Body of pancreas (tissue), 4 donors: ENCODE measurements at places on chromosomes 1 and 21.

DNA sequence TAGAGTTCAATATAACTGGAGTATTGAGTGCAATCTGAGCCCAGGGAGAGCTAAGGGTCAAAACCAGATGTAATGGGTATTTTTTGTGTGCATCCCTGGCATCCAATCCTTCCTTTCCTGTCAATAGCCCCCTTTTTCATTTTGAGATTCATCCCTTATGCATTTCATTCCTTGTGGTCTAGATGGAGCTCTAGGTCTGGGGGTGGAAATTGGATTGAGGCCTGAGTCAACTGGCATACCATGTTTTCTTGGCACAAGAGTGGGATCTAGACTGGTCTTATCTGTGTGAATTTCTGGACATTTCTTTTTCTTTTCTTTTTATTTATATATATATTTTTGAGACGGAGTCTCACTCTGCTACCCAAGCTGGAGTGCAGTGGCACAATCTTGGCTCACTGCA is 67.3 kb upstream of the RAB3GAP2 start:
- no peak for DNase-seq

DNA sequence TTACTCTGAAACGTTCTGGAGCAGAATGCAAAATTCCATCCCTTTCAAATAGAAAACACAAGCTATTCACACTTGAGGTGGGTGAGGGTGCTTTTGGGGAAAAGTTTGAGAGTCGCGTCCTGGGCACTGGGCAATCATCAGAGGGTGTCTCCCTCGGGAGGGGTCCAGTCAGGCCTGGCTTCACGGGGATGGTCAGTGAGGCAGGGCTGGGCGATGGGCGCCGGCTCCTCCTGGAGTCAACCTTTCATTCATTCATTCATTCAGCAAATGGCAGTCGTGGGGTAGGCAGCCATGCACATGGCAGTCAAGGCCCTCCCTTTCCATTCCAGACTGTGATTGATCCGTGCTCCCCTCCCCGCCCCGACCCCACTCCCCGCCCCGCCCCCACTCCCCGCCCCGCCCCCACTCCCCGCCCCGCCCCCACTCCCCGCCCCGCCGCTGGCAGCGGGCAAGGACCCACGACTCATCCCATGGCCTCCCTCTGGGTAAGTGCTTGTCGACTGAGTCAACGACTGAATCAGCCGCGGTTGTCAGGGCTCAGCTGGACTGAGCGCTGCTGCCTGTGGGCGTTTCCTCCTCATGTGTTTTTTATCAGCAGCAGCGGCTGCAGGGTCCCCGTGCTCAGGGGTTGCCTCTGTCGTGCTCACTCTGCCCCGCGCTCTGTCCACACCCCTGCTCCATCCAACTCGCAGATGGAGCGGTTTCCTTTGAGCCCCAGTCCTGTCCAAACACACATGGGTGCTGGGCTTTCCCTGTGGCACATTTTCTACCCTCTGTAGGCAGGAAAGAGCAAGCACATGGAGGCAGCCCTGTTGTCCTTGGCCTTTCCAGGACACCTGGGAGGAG is 12.5 kb upstream of the SPSB1 start:
- no peak for DNase-seq

DNA sequence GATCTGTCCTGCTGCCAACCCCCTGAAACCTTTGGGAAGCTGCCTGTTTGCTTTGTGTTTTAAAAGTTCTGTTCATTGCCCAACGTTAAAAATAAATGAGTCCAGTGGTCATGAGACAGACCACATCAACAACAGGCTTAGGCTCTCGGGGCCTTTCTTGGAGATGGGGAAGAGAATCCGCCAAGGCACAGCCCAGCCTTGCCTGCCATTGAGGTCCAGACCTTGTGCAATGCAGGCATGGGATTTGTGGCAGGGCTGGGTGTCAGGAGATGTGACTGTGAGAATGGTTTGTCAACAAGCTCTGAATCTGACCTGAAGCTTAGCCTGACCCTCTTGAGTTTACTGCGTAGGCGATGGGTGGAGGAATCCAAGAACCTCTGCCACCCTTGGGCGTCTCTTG is 4.2 kb downstream of the SPSB1 start:
- DNase-seq: no peak

- no peak for DNase-seq
These were observed 49.4 kb upstream of the DESI2 start for GRCh38 chr1:244603498-244603897.

GRCh38 chr1:59179673-59180072 is 117.2 kb upstream of the FGGY start:
- DNase-seq: no peak
